ENCODE measurements at places on chromosomes 2 and 18.

GRCh38 chr2:200099256-200099655, 143.9 kb downstream of the MAIP1 start:
- DNase-seq: no peak

DNA sequence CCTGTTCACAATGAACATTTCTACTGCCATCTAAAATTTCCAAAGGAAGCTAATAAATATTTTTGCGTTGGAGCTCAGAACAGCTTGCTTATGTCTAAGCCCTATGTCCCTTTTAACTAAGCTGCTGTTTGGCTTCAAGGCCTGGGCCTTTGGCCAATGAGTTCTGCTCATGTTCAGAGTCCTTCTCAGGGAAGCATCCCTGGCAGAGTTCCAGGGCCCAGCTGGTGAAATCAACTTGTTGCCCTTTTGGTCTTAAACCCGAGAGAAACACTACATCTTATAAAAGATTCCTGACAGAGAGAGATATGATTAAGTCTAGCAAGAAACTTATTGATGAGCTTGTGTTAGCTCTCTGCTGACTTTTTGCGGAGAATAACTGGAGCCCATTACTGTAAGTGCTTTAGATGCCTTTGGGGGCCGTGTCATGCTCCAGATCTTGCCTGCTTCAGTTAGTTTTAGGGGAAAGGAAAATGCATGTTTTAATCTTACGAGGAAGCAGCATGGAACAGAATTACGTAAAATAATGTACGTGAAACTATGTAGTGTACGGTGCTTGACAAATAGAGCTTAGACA, 102.5 kb upstream of the NOSTRIN start:
- no peak for DNase-seq

DNA sequence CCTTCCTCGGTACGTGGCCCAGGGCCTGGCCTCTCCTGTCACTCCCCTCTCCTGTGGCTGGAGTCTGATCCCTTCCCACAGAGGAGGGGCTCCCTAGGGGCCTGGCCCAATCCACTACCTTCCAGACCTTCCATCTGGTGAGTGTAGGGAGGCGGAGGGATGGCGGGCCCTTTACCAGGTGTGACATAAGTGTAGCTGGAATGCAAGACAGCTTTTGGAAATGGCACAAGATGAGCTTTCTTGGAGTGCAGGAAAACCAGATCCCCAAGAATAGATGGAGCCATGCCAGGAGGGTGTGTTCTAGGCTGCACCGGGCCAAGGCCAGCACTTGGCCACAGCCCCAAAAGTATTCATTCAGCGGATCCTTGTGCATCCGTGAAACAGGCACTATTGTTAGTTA, 30.1 kb downstream of the IGFBP5 start:
- no peak for DNase-seq

- no peak for DNase-seq
Observed at GRCh38 chr2:219650426-219651248, 23.2 kb downstream of the SLC4A3 start.

- no peak for DNase-seq
Observed at GRCh38 chr18:44464398-44465180, 216.1 kb upstream of the SETBP1 start.

DNA sequence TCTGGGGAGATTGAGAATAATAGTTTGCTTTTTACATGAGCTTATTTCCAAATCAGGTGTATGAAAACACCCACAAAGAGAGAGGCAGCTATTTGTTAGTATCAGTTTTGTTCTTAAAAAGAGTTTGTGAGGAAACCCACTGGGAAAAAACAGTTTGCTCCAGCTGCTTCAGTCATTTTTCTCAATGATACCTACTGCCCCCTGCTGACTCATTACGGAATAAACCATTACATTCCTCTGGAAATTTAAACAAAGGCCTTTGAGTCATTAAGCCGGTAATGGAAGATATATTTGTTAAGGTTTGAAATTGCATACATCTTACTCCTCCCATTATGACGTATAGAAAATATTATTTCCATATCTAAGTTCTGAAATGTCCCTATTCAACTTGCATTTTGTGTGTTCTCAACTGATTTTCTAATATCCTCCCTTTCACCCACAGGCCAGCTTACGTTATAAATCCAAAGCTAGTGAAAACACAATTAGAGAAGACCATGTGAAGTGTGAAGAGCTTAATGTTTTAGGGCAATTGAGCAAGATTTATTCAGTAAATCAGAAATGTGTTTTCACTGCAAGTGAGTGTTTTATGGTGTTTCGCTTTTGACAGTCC, 761.6 kb downstream of the DSC3 start:
- peak; percentile 29 for DNase-seq

- DNase-seq: no peak
Observed at GRCh38 chr2:165144315-165144714, 59.5 kb downstream of the SCN3A start.
